Fibroblast of pulmonary artery (primary cell): ENCODE measurements at places on chromosomes 12 and 14.

DNA sequence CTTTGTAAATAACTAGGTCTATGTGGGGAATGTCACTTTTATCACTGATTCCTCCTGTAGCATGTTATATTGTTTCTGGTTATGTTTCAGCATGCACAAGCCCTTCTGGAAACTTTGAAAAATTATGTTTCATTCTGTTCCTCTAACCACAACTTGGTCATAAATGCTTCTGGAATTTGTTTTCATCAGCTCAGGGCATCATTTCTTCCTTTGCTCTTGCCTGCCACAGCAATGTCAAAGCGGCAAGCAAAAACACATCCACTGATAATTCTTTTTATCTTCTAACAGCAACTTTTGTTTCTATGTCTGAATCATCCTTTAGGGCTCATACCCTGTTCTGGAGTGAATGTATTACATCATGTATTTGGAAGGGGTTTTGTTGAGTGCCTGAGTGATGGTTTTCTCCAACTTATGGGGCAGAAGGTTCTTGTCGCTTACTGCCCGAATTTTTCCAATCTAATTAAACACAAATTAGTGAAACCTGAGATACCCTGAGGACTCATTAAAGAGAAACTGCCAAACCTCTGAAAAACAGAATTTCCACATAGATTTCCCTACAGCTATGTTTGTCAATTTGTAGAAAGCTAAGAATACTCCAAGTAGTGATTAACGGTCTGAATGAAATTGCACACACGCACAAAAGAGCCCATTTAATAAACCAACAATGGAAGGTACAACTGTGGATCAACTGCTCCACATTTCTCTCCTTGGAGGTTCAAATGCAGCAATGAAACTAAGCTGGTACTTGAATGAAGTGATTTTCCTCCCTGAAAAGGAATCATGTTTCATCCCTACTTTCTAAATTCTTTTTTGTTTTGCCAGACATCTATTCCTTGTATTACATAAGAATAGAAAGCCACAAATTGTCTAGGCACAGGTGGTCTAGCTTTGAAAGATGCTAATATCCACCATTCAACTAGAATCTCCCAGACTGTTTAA is 173.5 kb upstream of the KRR1 start:
- peak; percentile 89 for DNase-seq

DNA sequence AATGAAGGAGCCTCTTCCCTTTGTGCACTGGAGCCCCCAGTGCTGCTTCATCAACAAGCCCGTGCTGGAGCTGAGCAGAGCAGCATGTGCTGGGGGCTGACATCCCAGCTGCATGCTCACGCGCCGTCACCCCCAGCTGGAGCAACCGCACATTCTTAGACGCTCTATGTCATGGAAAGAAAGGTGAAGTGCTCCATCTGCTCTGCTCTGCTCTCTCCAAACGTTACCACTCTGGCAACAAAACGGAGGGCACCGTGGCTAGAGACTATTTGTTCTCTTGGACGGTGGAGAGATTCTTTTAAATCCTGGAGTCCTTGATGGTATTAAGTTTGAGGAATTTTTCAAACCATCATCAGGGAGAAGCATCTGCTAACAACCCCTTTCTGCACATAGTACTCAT is 208.4 kb downstream of the C12orf75 start:
- peak; percentile 77 for DNase-seq

- no peak for DNase-seq
Measured at GRCh38 chr12:122799641-122800243, 25.4 kb downstream of the CCDC62 start.

DNA sequence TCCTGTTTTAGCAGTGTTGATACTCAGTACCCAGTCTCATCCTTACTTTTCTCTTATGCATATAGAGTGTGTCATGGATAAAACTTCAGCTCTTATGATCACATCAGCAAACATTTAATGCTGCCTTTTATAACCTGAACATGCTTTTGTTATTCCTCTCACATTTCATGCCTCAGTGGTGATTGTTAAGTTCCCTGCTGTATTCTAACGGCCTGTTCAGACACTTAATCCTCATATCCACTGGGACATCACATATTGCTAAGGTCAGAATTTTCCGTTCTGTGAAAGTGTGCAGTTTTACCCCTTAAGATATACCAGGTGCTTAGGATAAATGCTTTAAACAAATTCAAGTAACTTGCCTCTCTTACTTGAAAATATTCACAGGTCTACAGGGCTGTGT is 268.7 kb upstream of the SEL1L start:
- DNase-seq, result no peak

DNA sequence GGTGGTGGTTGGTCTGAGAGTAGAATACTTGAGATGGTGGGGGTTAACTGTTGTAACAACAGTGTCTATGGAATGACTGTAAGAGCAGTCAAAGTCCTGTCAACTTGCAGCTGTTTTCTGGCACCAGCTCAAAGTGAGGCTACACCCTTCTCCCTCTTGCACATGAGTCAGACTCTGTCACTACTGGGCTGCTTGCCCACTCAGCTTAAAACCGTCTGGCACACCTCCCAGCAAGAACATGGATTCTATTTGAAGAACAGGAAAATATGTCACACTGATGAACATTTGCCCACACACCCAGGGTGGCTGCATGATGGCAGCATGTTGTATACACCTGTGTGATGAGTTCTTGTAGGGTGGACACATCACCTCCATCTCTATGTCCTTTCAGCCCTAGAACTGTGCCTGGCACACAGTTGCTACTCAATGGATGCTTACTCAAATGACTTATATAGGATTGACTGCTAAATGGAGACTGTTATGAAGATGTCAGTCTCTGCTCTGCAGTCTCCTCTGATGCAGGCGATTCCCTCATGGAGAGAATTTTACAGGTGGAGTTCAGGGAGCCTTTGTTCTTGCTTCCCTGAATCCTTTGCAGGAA is 19.3 kb upstream of the SERPINA6 start:
- DNase-seq, result peak; percentile 100

GRCh38 chr12:98492580-98493140 is 22.7 kb upstream of the TMPO start:
- DNase-seq, result no peak

GRCh38 chr12:76310110-76310509 is 38.1 kb downstream of the BBS10 start:
- peak; percentile 43 for DNase-seq

GRCh38 chr12:46523863-46524770 is 151.5 kb upstream of the SLC38A2 start:
- peak; percentile 87 for DNase-seq

GRCh38 chr14:24378981-24379906 is 11.3 kb downstream of the NFATC4 start:
- DNase-seq, result no peak

DNA sequence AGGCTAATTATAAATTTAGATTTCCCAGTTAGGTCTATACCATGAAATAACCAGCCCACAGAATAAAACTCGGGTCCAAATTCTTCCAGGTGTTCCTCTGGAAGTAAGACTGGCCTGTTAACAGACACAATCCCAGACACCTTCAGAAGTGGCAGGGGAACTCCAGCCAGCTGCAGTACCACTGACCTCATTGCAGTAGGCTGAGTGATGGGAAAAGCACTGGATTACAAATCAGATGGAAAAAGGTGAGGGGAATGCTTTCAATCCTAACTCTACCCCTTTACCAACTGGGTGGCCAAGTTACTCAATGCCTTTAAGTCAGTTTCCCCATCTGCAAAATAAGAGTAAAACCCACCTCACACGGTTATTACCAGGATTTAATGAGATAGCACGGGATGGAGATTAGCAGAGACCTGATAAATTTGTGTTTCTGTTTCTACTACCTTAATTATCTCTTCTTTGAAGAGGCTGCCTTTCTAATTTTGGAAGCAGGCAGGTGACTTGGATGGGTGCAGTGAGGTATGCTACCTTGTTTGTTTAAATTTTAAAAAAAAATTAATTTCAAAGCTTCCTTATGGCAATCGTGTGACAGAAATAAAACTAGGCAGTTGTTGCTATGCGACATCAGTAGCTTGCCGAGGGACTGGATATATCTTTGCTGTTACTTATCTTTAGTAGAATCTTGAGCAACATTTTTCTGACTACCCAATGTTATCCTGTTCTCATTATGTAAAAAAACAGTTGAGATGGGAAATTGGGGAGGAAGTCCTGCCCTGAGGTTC is 167.3 kb upstream of the GRIN2B start:
- no peak for DNase-seq

DNA sequence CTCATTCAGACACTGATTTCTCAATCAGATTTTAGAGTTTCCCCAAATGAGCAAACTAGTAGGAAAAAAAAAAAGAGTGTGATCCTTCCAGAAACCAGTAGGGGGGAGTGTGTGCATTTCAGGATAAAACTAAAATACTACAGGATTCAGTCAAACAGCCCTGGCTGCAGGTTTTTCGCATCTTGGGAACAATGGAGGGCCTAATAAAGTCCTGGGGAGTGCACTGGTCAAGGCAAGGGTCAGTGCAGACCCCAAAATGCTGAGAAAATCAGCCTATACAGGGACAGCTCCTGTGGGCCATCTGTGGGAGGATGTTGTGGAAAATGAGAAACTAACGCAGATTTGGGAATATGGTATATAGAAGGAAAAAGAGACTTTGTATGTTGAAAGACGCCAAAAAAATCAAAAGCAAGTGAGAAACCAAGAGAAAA is 22.2 kb upstream of the ABCD4 start:
- peak; percentile 58 for DNase-seq

GRCh38 chr12:129772501-129773493 is 131.0 kb downstream of the TMEM132D start:
- DNase-seq, result peak; percentile 3

- no peak for DNase-seq
Measured at GRCh38 chr14:66225337-66225736, 260.8 kb upstream of the CCDC196 start.

DNA sequence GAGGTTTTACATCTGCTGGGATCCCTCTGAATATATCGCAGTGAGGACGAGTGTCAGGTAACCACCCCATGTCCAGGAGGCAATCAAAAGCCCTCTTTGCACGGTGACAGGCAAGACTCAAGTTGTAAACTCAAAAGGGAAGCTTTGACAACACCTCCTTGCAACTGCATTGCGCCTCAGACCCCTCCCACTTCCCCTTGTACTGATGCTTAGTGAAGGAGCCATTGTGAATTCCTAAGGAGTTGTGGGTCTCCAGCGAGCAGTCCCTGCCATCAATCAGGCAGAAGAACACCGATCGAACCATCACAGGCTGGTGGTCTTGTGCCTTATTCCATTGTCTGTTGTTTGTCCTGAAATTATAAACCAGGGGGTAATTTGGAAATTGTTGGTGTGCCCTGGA is 112.6 kb downstream of the CCDC60 start:
- no peak for DNase-seq

DNA sequence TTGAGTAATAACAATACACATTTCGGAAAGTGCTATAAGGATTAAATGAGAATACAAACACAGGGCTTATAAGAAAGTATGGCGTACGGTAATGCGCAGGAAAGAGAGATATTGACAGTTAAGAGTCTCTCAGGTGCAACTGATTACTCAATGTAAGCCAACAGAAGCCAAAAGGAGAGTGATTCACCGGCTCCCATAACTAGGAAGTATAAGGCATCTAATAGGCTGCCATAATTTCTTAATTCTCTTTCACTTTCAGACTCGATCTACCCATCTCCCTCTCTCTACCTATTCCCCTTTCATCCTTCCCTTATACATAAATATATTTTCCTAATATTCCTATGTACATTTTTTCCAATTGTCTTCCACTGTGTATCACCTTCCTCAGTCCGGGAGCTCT is 90.0 kb downstream of the MDGA2 start:
- DNase-seq, result no peak

DNA sequence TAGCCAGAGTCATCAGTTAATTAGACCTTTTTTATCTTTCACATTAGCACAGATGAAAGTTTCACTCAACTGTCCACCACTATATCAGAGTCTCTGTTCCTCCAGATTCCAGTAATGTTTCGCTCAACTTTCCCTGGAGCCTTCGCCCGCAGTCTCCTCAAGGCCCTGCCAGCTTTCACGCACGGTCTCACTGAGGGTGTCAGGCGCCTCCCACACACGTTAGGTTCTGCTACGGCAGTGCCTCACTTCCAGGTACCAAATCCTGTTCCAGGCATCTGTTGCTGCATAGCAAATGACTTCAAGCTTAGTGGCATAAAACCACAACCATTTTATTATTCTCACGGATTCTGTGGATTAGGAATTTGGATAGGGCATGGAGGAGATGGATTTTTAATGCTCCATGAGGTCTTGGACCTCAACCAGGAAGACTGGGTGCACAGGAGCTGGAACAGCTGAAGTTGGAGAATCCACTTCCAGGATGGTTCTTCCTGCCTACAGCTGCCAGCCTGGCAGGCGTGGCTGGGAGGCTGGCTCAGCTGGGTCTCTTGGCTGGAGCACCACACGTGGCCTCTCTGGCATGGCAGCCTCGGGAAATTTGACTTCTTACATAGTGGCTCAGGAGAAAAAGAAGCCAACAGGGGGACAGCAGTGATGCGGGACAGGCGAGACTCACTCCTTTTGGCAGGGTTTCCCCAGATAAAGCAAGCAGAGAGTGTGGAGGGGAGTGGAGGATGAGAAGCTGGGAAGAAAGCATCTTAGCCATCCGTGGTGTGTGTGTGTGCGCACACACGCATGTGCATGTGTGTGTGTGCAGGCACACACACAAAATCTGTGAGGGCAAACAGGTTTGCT is 21.3 kb upstream of the BCDIN3D start:
- no peak for DNase-seq

- DNase-seq, result peak; percentile 13
Measured at GRCh38 chr12:26514364-26514763, 318.6 kb downstream of the ITPR2 start.

- DNase-seq, result no peak
Measured at GRCh38 chr12:47754881-47755280, 3.8 kb downstream of the RAPGEF3 start.

GRCh38 chr14:33704481-33704880 is 246.4 kb downstream of the EGLN3 start:
- DNase-seq, result no peak

DNA sequence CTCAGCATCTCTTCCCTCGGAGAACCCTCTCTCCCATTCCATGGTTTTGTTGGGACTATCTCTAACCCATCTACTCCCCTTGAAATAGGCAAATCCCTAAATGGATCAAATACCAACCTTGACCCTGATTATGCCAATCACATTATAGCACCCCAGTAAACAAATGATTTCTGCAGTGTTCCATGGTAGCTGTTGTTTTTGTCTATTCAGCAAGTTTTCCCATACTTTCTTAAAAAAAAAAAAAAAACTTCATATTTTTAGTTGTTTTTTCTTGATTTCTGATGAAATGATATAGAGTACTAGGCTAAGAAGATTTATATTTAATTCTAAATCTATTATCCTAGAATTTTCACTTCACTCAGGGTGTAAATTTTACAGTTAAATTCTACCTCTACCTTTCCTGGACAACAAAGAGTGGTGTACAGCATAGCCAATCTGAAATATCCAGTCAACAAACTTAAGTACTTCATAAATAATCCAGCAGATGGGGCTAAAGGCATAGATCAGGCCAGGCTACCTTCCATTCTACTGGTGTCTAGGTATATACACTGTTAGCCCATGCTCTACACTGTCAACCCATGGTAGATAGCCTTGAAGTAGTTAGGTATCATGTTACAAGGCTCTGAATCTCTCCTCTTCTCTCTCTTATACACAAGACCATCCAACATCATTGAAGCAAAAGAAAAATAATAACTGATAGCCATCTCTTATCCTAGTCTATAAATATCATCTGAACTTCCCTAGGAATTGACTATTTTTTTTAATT is 82.2 kb downstream of the PLEKHG7 start:
- peak; percentile 89 for DNase-seq
